ENCODE measurements at places on chromosomes 6 and 20.

GRCh38 chr6:38273325-38273724 lies 366.4 kb downstream of the BTBD9 start:
- no peak for DNase-seq

GRCh38 chr6:169326067-169326799 lies 72.6 kb upstream of the THBS2 start:
- DNase-seq = no peak

DNA sequence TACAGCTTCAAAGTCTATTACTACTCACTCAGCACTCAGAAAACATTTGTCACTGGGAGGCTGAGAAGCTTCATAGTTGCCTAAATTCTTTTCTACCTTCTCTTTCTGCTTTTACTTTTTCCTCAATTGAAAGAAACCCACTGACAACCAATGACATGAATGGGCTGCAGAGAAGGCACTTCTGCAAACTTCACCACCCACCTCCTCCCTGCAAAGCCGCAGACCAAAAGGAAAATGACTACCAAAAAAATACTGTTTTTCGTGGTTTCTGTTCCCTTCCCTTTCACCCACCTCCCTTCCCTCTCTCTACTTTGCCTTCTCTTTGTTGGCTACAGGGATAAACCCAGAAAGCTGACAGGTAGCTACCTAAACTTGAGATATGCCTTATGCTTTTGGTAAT lies 3.2 kb downstream of the GNAS-AS1 start:
- no peak for DNase-seq

GRCh38 chr6:166361077-166361429 lies 18.7 kb upstream of the SFT2D1 start:
- DNase-seq = no peak

DNA sequence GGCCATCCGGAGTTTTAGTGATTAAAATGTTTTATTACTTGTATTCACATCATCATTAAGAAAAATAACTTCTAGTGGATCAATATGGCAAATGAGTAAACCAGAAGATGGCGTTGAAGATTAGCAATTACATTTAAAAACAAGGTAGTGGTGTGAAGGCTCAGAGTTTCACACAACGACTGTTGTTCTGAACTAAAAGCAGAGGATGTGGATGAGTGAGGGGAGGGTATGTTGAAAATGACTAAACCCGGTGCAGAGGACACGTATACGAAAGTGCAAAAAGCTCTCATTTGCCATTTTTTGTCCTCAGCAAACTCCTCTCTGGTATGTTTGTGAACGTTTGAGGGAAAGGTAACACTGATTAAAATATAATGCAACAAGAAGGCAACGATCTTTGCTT lies 1.9 kb upstream of the IRF4 start:
- no peak for DNase-seq

GRCh38 chr6:162154930-162155329 lies 572.6 kb downstream of the PRKN start:
- no peak for DNase-seq

- DNase-seq = peak; percentile 89
These were observed 1.2 kb downstream of the TRIB3 start for GRCh38 chr20:381581-382290.

DNA sequence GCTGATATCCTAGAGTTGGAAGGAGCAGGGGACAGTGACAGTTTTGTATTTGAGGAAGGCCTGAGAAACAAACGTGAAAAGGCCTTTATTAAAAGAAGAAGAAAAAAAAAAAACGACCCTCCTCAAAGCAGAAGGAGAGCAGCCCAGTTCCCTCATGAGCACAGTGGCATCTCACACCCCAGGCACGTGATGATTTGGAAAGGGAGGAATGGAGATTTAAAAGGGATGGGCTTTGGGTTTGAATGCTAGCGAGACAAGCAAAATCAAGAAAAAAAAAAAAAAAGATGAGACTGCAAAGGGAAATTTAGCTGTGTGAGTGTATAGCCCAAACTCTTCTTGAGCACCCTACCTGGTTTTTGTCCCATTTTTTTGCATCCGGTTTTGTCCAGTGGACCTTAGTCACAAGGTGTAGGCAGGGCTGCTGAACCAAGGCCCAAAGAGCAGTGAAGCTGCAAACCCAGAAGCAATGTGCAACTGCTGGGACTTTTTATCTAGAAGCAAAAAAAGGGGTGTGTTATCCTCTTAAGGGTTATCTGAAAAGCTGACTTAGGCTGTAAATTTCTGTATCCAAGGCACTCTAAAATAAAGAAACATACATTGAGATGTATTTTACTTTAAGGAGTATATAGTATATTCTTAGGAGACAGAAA lies 54.5 kb upstream of the RREB1 start:
- no peak for DNase-seq

- DNase-seq = no peak
These were observed 13.7 kb upstream of the FAM110A start for GRCh38 chr20:819680-820322.

GRCh38 chr6:90175627-90176538 lies 120.8 kb downstream of the BACH2 start:
- DNase-seq = peak; percentile 70

- peak; percentile 67 for DNase-seq
These were observed 27.9 kb downstream of the PPARD start for GRCh38 chr6:35370124-35370741.

DNA sequence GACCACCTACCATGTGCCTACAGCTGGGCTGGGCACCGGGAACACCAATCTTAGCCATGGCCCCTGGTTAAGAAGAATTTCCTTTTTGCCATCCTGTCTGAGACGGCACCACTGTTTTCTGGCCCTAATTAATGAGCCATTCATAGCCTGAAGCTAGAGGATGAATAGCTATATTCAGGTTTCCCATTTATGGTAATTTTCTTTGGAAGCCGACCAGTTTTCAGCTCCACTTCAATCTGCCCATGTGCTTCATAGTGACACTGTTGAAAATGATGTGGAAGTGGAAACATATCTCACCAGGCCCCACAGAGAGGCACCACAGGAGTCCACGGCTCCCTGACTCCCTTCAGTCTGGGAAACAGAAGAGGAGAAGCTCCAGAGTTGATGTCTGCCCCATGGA lies 22.6 kb upstream of the ULBP3 start:
- DNase-seq = no peak

DNA sequence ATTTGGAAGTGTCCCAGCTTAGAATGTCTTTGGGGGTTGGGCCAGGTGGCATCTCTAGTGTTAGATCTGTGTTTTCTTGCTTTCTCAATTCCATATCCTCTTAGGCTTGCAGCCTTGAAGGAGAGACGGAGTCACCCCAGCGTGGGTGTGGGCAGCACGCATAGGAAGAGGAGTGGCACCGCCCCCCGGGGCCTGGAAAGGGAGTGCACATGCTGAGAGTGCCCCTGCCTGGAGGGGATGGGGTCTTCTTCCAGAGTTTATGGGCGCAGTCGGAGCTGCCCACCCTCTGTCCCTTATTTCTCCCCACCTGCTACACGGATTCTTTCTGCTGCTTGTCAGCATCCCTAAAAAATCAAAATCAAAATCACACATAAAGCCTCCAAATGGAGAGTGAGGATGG lies 309.7 kb downstream of the QKI start:
- no peak for DNase-seq

DNA sequence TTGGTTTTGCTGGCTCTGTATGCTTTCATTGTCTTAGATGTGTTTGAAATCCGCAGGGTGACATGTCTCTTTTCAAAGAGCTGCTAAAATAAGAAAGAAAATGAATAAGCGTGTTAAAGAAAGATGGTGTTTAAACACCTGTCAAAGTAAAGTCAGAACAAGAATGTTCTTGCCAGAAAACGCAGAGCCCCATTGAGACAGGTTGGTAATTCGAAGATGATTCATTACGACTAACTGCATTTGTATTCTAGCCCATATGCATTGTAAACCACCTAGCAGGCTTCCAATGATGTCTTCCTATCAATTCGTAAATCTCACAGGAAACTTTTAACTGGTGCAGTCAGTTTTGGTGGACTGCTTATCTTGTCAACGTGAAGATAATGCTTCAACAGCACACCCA lies 16.8 kb downstream of the PHACTR2 start:
- no peak for DNase-seq

GRCh38 chr6:15573384-15573783 lies 89.4 kb downstream of the DTNBP1 start:
- DNase-seq = no peak

DNA sequence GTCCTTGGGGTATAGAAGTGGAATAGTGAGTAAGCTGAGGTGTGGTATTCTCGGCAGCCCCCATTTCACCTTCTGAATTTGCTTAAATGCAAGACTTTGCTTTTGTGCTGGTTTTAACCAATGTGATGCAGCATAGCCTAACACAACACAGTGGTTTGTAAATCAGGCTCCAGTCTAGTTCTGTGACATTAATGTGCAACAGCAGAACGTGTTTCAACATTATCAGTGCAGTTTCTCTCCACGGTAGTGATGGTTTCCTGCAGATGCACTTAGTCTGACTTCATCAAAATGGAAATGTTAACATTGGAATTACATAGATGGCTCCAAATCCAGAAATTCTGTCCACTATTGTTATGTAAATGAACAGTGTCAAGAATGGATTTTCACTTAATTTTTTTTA lies 139.5 kb downstream of the ZFAND3 start:
- DNase-seq = no peak

GRCh38 chr6:103908898-103909297 lies 950.8 kb downstream of the HACE1 start:
- DNase-seq = no peak

DNA sequence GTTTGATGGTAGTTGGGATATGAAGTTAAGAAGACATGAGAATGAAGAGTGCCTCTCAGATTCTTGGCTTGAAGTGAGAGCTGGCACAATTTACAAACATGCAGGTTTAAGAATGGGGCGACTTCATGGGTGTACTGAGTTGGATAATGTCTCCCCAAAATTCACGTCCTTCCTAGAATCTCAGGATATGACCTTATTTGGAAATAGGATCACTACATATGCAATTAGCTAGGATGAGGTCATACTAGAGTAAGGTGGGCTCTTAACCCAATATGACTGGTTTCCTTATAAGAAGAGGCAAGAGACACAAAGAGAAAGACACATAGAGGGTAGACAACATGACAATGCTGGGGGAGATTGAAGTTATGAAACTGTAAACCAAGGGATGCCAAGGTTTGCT lies 5.2 kb downstream of the PKIB start:
- DNase-seq = no peak

DNA sequence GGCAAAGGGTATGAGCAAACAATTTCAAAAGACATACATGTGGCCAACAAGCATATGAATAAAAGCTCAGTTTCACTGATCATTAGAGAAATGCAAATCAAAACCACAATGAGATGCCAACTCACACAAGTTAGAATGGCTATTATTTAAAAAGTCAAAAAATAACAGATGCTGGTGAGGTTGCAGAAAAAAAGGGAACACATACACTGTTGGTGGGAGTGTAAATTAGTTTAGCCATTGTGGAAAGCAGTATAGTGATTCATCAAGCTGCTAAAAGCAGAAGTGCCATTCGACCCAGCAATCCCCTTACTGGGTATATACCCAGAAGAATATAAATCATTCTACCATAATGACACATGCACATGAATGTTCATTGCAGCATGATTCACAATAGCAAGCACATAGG lies 6.7 kb upstream of the KHDC1L start:
- DNase-seq = no peak

GRCh38 chr20:29873946-29874345 lies 1383.5 kb upstream of the DEFB115 start:
- peak; percentile 67 for DNase-seq

- DNase-seq = peak; percentile 97
These were observed at the start of gene TASP1 for GRCh38 chr20:13638496-13639149. Gene TASP1, minus strand, starts transcription at chr20:13638932. Its CDS starts 8,854 bp downstream, at chr20:13630078.

DNA sequence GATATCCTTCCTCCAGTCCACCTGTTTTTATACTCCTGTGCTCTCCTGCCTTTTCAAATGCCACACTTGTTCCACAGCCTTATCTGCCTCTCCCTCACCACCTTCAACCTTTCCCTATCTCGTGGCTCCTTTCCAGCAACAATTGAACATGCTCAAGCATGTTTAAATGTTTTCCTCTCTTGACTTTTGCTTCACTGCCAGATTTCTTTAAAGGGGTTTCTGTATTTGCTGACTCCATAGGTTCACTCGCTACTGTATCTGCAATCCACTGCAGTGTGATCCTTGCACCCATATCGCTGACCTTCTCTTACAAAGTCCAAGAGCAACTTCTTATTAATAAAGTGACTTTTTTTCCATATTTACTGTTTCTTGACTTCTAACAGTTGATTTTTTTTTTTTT lies 11.2 kb upstream of the GMNN start:
- DNase-seq = peak; percentile 58

DNA sequence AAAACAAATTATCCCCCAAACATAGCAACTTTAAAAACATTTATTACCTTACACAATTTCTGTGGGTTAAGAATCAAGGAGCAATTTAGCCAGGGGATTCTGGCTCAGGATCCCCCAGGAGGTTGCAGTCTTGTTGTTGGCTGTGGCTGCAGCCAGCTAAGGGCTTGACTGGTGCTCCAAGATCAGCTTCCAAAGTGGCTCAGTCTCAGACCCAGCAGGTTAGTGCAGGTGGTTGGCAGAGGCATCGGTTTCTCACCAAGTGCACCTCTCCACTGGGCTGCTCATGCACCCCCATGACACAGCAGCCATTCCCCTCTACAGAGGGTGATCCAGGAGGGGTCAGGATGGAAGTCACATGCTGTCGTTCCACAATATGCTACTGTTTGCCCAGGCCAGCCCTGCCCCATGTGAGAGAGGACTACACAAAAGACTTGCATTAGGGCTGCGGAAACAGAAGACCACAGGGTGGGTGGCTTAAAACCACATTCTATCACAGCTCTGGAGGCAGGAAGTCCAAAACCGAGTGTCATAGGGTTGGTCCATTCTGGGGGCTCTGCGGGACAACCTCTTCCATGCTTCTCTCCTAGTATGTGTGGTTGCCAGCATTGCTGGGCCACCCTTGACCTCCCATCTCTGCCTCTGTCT lies 125.8 kb downstream of the C6orf118 start:
- no peak for DNase-seq

DNA sequence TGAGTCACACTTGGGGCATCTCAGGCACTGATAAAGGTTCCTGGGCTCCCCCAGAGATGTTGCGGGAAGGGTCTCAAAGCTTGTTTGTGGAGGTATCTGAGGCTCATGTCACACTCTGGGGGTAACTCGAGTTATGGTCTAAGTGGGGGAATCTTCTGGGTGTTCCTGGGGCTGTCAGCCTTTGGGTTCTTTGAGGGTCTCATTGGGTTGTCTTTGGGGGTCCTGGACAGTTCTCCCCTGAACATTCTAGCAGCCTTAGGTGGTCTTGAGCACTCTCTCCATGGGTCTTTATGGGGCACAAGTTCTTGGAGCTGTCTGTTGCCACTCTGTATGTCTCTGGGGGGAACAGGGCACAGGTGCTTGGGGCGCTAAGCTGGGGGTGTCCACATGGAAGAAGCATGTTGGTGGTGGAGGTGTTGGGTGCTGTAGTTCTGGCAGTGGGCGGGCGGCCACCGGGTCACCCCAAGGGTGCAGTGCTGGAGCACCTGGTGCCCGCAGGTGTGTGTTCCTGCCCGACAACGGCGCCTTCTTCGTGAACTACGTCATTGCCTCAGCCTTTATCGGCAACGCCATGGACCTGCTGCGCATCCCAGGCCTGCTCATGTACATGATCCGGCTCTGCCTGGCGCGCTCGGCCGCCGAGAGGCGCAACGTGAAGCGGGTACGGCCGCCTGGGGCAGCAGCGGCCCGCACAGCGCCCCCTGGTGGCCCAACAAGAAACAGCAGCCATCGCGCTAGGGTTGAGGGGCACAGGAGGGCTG lies 7.1 kb upstream of the CAPN11 start:
- DNase-seq = peak; percentile 73

GRCh38 chr6:2839982-2840748 lies 1.5 kb downstream of the SERPINB1 start:
- no peak for DNase-seq

- DNase-seq = no peak
These were observed 2.8 kb downstream of the EZR start for GRCh38 chr6:158816329-158816728.

GRCh38 chr6:118400582-118400981 lies 147.5 kb upstream of the PLN start:
- no peak for DNase-seq

- DNase-seq = no peak
These were observed 234.4 kb downstream of the SIM1 start for GRCh38 chr6:100230115-100230952.

Measured in ureter (tissue), 1 donor.